ENCODE measurements at places on chromosomes 7 and 10. TPM values are rescaled to one million over a fixed set of nuclear protein-coding genes. Genes with fewer than 3 reads are reported as not detected.
A peak's percentile ranks its signal among the peaks of the same experiment; 100 is the strongest.

GRCh38 chr7:100539436-100540006 lies 518 bp downstream of the AGFG2 start:
- peaks cover 59% of the 10 kb centered on the region for H3K4me1 ChIP-seq
- peak overlapping the region; percentile 92 for H3K4me3 ChIP-seq
- no peaks in the 10 kb centered on the region for H3K27me3 ChIP-seq
- DNase-seq = no peak
- peak overlapping the region; percentile 93 for H3K27ac ChIP-seq

GRCh38 chr7:66502230-66503035 lies 126.2 kb upstream of the KCTD7 start:
- H3K36me3 ChIP-seq = no peaks in the 10 kb centered on the region
- peaks cover 9% of the 10 kb centered on the region for H3K4me1 ChIP-seq
- H3K27me3 ChIP-seq = no peaks in the 10 kb centered on the region
- H3K4me3 ChIP-seq = no peak overlapping the region

- no peaks in the 10 kb centered on the region for H3K27me3 ChIP-seq
- H3K36me3 ChIP-seq = peaks cover 60% of the 10 kb centered on the region
- H3K4me3 ChIP-seq = no peak overlapping the region
- H3K4me1 ChIP-seq = no peaks in the 10 kb centered on the region
- DNase-seq = no peak
Observed at GRCh38 chr10:59847326-59847725, 59.0 kb downstream of the CCDC6 start.

NYAP1 gene
- polyA plus RNA-seq = not detected
